ENCODE measurements at places on chromosomes 6 and 20.
A peak's percentile ranks its signal among the peaks of the same experiment; 100 is the strongest.

GRCh38 chr6:64376394-64376793, 740.8 kb downstream of the PHF3 start:
- no peak for DNase-seq

DNA sequence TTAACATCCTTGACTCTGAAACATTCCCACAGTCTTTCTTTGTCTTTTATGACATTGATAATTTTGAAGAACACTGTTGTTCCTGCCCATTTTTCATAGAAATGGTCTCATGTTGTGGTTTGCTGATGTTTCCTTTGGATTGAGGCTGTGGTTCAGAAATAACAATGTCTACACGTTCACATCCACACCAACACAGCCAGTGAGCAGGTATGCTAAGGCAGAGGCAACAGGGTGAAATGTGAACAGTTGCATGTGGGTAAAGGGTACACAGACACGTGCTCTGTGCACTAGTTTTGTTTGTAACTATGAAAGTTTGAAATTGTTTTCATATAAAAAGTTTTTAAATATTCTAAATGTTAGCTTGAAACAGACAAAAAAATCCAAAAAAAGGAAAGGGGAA, 78.4 kb downstream of the GINS1 start:
- DNase-seq = no peak

- no peak for DNase-seq
Observed at GRCh38 chr6:35046103-35046502, 95.0 kb downstream of the TCP11 start.

- no peak for DNase-seq
Observed at GRCh38 chr6:143098054-143098671, 37.5 kb downstream of the AIG1 start.

DNA sequence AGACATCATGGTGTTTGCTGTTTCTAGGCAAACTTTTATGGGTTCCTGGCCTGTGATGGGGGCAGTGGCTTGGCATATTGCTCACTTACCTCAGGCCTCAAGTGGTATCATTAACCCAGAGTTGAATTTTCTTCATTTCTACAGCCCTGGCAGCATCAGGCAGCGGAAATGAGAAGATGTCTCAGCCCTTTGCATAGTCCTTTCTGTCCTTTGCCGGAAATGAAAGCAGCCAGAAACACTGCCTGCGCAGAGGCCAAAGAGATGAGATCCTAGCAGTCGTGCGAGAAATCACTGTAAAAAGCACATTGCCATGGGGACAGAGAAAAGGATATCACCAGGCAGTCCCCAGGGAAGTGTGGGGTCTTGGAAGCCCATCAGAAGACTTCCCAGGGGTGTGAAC, 37.4 kb upstream of the KCNG1 start:
- DNase-seq = no peak

DNA sequence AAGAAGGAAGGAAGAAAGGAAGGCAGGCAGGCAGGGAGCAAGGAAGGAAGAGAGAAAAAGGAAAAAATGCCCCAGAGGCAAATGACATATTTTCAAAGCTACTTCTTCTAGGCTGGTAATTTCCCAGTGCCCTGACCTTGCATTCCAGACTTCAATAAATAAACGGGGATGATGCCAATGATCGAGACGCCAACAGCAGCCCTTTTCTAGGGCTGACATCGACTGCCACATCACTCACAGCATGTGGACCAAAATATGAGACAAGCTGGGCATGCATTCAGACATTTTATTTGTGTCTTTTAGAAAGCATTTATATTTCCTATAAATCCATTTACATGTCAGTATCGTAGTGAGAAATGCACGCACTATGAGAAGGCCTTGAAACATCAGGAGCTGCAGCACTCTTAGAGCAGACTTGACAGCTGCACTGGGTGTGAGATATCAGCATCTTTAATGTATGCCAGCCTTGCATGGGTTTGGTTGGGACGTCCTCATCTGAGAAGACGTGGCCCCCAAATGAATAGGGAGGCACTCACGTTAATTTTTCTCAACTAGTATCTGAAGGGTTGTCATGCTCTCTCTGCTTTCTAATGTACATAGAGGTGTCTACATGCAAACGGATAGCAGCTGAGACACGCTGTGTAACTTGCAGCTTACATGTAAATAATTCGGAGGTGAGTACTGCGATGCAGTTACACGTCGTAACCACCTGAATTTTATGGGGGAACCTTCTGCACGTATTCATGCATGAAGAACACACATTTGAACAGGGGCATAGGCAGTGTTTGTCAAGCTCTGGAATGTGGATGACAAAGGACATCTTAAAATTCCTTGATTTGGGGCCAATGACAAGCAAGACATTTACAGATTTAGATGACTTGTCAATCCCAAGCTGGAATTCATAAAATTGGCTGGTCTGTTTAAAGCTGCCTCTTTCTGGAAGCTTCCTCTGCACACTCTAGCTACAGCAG, 149.1 kb upstream of the AGPAT4 start:
- no peak for DNase-seq

DNA sequence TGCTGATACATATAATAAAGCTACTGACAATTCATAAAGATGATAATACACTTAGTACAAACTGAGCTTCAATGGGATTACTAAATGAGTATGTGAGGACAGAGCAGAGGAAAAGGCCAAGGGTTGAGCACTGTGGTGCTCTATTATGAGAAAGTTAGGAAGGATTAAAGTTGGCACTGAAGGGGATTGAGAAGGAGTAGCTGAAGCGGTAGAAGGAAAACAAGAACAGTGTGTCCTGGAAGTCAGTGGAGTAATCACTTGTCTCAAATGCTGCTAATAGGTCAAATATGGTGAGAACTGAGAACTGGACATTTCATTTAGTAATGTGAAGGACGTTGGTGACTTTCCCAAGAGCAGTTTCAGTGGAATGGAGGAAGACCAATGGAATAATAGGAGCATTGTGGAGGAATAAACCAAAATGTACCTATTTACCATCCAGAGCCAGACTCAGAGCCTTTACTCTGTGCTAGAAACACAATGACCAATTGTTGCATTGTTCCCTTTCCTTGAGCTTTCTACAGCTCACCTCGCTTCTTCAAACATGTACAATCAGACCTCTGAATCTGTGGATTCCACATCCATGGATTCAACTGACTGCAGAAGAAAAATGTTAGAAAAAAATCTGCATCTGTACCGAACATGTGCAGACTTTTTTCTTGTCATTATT, 255.9 kb downstream of the LAMA2 start:
- DNase-seq = no peak

- no peak for DNase-seq
Observed at GRCh38 chr6:37145443-37145842, 24.5 kb upstream of the PIM1 start.

DNA sequence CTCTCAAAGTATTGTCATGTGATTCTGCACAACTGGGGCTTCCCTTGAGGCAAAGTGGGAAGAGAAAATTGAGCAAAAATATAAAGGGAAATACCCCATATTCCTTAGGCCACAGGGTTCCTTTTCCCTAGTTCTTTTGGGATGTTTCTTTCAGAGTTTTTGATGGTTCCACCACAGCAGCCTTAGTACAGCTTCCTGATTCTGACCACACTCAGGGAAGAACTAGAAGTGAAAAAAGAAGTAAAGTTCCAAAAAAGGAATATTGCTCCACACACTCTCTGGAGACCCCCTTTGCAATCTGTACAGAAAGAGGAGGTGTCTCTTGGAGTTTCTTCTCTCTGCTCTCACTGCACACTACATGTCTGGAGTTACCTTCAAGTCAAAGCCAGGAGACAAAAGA, 27.9 kb upstream of the HLA-DQA2 start:
- DNase-seq = no peak

DNA sequence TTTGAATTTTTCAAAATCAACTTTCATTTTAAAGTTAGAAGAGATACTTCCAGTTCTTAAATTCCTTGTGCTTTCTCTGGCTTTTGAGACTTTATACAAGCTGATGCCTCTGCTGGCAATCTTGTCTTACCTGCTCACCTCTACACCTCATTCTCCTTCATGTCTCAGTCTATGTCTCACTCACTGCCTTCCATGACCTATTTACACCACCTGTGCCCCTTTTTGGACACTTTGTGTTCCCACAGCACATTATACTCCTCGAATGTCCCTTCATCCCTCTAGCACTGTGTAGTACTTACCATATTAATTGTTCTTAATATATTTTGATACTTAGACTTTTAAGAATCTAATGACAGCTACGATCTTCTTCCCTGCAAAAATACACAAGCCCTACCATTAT, 15.3 kb downstream of the PHIP start:
- DNase-seq = no peak

- DNase-seq = peak; percentile 52
Observed at GRCh38 chr6:133778414-133779130, 110.3 kb upstream of the TCF21 start.

GRCh38 chr6:398065-398464, 6.5 kb downstream of the IRF4 start:
- no peak for DNase-seq

- DNase-seq = no peak
Observed at GRCh38 chr6:35046862-35047261, 94.3 kb downstream of the TCP11 start.

DNA sequence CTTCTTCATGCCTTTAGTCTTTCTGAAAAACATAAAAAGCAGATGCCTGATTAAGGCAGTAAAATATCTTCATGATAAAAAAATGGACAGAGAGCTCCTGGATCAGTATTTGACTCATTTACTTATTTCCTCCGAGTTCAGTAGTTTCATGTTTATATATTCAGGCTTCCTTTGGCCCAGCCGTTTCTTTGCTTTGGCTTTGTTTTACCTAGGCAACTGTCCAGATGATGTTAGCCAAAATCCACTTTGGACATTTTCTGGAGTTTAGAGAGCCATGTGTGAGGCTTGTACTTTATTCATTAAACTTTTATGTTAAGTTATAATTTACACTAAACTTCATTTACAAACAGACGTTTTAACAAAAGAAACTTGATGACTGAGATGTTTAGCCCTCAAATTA, 307.1 kb upstream of the RSPO3 start:
- no peak for DNase-seq

- no peak for DNase-seq
Observed at GRCh38 chr20:3686421-3686820, 4.6 kb upstream of the ADAM33 start.

DNA sequence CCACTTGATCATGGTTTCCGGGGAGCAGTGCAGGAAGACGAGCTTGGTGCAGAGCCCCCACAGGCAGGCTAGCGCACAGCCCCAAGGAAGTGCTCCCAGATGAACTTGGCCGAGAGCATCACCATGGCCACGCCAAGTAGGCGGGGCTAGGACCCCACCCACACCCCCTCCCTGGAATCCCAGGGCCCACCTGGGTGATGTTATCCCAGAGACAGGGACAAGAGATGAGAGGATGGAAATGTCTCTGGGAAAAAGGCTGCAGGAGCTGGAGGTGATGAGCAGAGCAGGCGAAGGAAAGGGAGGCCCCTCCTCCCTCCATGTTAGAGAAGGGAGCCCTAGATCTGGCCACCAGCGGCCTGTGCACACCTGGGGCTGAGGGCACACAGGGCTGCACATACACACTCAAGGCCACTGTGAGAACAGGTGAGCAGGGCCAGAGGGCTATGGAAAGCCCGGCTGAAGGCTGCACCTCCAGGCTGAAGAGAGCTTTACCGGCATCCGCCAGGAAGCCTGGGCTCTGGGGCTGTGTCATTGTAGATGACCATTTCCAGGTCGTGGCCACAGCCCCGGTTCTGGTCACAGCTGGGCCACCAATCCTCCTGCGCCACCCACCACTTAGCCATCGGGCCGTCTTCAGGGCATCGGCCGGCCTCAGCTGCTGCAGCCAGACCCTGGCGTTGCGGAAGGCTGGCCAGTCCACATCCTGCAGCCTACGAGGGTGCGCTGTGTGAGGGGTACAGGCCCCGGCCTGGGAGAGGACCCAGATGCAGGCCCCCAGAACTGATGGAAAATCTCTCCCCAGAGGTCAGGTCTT, 24.9 kb downstream of the NPEPL1 start:
- DNase-seq = no peak

DNA sequence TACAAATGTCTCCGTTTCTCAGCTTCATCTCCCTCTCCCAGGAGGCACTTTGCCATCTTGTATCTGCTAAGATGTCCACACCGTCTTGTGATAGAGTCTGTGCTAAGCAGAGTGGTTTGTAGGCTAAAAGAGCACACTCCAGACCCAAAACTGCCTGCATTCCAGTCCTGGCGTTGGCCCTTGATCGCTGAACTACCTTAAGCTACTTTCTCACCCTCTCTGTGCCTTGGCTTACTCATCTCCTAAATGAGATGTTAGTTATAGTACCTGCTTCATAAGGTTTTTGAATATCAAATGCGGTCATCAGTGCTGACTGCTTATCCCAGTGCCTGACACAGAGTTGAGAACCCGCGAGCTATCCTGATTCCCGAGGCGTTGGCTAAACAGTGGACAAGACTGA, 14.0 kb downstream of the CASS4 start:
- no peak for DNase-seq

DNA sequence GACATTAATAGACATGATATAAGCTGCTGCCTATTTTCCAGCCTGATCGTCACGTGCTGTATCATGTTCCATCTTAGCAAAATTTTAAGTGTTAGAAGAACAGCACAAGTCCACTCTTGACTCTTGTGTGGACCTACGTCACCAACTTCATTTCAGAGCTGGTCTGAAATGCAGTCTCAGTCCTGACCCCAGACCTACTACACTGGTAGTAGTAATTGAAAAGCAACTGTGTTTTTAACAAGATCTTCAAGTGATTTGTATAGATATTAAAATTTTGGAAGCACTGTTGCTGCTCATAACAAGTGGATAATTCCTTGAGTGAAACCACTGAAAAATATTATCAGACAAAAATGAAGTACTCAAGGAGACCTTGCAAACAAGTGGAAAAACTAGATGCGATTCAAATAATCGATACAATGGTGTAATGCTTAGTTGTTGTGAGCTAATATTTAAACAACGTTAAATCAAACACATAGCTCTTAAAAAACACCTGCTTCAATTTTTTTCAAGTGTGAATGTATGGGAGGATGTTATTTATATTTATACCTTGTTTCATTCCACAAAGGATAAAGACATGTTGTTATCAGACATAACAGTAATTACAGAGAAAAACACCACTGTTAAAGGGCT, 110.9 kb upstream of the JAG1 start:
- no peak for DNase-seq

DNA sequence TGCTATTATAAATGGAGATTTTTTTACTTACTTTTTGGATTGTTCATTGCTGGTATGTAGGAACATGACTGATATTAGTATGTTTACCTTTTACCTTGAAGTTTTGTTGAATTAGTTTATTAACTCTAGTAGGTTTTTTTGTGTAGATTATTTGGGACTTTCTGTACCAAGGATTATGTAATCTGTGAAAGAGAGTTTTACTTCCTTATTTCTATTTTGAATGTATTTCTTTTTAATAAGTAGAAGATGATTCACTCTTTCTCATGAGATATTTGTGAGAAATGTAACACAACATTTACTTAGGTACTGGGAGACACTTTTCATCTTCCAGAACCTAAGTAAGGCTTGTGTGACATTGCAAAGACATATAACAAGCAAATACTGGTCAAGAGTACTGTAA, 473.9 kb upstream of the HS3ST5 start:
- DNase-seq = no peak

Data from RKO (cell line).